A549 treated with ZK216348 at 1 μM for 4 hours (cell line): ENCODE measurements at places on chromosomes 7 and 10. TPM values are rescaled to one million over a fixed set of nuclear protein-coding genes. Genes with fewer than 3 reads are reported as not detected.

RBM28 gene
- 55.3 to 75.3 TPM (median 56.3 TPM) in 5 replicates for total RNA-seq

AGMO gene
- total RNA-seq, result 0.50 to 1.1 TPM (median 0.89 TPM) in 5 replicates

TMED4 gene
- 45.1 to 53.6 TPM (median 52.5 TPM) in 5 replicates for total RNA-seq

LLCFC1 gene
- not detected in 5 replicates for total RNA-seq

SPDYE11 gene
- not detected in 5 replicates for total RNA-seq

MAT1A gene
- total RNA-seq, result 0.05 to 0.15 TPM in 2 of 5 replicates, not detected in the others

DGKI gene
- total RNA-seq, result 0.11 to 0.97 TPM (median 0.35 TPM) in 3 of 5 replicates, not detected in the others

OR6V1 gene
- not detected in 5 replicates for total RNA-seq

GAD2 gene
- total RNA-seq, result not detected in 5 replicates

CYP2C19 gene
- total RNA-seq, result not detected in 5 replicates

NCAPG2 gene
- total RNA-seq, result 29.5 to 39.9 TPM (median 38.4 TPM) in 5 replicates

PLPP4 gene
- 0.25 TPM in 1 of 5 replicates, not detected in the others for total RNA-seq

OPN1SW gene
- not detected in 5 replicates for total RNA-seq

CFTR gene
- 0.08 to 0.09 TPM in 2 of 5 replicates, not detected in the others for total RNA-seq

SCART1 gene
- total RNA-seq, result 0.07 to 0.31 TPM (median 0.21 TPM) in 5 replicates

C10orf62 gene
- 0.15 TPM in 1 of 5 replicates, not detected in the others for total RNA-seq

PDE6C gene
- not detected in 5 replicates for total RNA-seq

CTTNBP2 gene
- total RNA-seq, result 0.34 to 0.90 TPM (median 0.44 TPM) in 5 replicates

TEX36 gene
- not detected in 5 replicates for total RNA-seq

KIAA1549 gene
- total RNA-seq, result 4.2 to 8.6 TPM (median 6.5 TPM) in 5 replicates

OPTN gene
- 47.4 to 65.4 TPM (median 57.6 TPM) in 5 replicates for total RNA-seq

RTKN2 gene
- total RNA-seq, result 0.55 to 1.3 TPM (median 0.88 TPM) in 5 replicates

RNF133 gene
- total RNA-seq, result not detected in 5 replicates

RALA gene
- total RNA-seq, result 29.9 to 51.8 TPM (median 34.2 TPM) in 5 replicates

CUTC gene
- 32.6 to 38.9 TPM (median 37.0 TPM) in 5 replicates for total RNA-seq

CCL24 gene
- not detected in 5 replicates for total RNA-seq

HECW1 gene
- total RNA-seq, result 12.5 to 16.8 TPM (median 13.5 TPM) in 5 replicates
